ENCODE measurements at places on chromosomes 16 and 17. TPM values are rescaled to one million over a fixed set of nuclear protein-coding genes. Genes with fewer than 3 reads are reported as not detected.

PMP22 gene
- 0.93 TPM for total RNA-seq

GRCh38 chr16:60608971-60609370 is 1427.3 kb downstream of the CDH8 start:
- no peaks in the 10 kb centered on the region for H3K4me1 ChIP-seq
- H3K36me3 ChIP-seq, result no peaks in the 10 kb centered on the region
- no peak overlapping the region for H3K4me3 ChIP-seq
- no peaks in the 10 kb centered on the region for H3K27me3 ChIP-seq

C1QTNF1 gene
- total RNA-seq, result 0.67 TPM

DNA sequence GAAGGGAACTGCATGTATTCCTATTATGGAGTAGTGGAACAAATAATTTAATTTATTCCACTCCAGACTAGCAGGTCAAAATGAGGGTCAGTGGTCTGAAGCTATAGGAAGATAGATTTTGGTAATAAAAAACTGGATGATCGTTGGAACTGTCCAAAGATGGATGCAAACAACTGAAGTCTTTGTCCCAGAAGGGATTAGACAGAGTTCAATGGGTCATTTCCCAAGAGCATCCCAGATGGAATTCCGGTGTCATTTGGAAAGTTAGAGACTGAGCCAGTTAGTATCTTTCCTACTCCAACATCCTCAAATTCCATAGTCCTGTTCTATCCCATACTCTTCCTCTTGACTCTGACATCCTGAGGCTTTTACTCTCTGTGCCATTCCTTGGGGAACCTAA is 22.8 kb upstream of the TOX3 start:
- H3K4me1 ChIP-seq, result peaks cover 53% of the 10 kb centered on the region
- no peaks in the 10 kb centered on the region for H3K36me3 ChIP-seq
- H3K27me3 ChIP-seq, result no peaks in the 10 kb centered on the region
- DNase-seq, result no peak

- peaks cover 61% of the 10 kb centered on the region for H3K27me3 ChIP-seq
- H3K36me3 ChIP-seq, result no peaks in the 10 kb centered on the region
- no peak for DNase-seq
- peak overlapping the region; percentile 67 for H3K4me3 ChIP-seq
Observed at GRCh38 chr17:45893725-45894021, 681 bp upstream of the MAPT start.

DNA sequence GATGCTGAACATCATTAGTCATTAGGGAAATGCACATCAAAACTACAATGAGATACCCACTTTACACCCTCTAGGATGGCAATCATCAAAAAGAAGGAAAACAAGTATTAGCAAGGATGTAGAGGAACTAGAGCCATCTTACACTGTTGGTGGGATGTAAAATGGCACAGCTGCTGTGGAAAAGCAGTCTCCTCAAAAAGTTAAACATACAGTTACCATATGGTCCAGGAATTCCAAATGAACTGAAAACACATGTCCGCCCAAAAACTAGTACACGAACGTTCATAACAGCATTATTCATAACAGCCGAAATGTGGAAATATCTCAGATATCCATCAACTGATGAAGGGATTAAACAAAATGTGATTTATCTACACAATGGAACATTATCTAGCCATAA is 7.0 kb downstream of the FBF1 start:
- H3K36me3 ChIP-seq, result peaks cover 1% of the 10 kb centered on the region
- H3K4me1 ChIP-seq, result no peaks in the 10 kb centered on the region
- no peak overlapping the region for H3K4me3 ChIP-seq
- DNase-seq, result no peak

DNA sequence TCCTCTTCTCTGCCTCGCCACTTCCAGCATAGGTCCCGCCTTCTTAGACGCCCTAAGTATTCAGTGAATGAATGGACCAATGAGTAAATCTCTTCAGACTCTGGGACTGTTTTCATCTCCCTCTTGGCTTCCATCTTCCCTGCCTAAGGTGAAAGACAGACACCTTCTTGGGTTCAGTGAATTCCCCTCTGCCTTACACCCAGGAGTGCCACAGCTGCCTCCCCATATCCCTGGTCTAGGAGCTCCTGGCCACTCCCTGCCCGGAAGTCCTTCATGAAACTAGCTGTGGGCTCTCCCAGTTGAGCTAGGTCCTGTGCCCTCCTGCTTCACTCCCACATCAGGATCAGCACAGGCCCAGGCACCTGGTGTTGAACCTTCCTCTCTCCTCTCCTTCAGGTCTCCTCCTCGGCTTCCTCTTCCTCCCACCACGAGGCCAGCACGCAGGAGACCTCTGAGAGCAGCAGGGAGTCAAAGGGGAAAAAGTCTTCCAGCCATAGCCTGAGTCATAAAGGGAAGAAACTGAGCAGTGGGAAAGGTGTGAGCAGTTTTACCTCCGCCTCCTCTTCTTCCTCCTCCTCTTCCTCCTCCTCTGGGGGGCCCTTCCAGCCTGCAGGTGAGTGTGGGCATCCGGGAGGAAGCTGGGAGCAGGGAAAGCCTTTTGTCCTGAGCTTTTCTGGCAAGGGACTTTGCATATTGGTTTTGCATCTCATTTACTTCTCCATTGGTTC is 10.3 kb downstream of the MLLT6 start:
- peaks cover 11% of the 10 kb centered on the region for H3K4me1 ChIP-seq
- DNase-seq, result no peak
- H3K4me3 ChIP-seq, result no peak overlapping the region
- H3K27me3 ChIP-seq, result no peaks in the 10 kb centered on the region
- no peak overlapping the region for H3K27ac ChIP-seq
- peaks cover 23% of the 10 kb centered on the region for H3K36me3 ChIP-seq

GRCh38 chr17:28416703-28417311 is 10.8 kb upstream of the SLC46A1 start:
- peak overlapping the region; percentile 67 for H3K27ac ChIP-seq
- H3K4me1 ChIP-seq, result peaks cover 2% of the 10 kb centered on the region
- H3K27me3 ChIP-seq, result peaks cover 32% of the 10 kb centered on the region
- H3K4me3 ChIP-seq, result no peak overlapping the region

DNA sequence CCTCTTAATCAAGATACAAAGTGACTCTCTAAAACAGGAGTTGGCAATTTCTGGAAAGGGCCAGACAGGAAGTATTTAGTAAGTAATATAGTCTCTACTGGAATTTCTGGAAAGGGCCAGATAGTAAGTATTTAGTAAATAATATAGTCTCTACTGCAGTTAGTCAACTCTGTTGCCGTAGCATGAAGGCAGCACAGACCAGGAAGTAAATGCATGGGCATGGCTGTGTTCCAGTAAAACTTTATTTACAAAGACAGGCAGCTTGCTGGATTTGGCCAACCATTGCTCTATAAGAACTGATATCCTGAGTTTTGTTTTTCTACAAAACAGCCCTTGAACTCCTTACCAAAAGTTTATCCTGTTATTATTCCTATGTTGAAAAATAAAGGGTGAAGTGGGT is 16.9 kb downstream of the LDAF1 start:
- DNase-seq, result no peak
- no peaks in the 10 kb centered on the region for H3K27me3 ChIP-seq
- H3K4me1 ChIP-seq, result peaks cover 7% of the 10 kb centered on the region
- no peak overlapping the region for H3K4me3 ChIP-seq

AGRP gene
- not detected for total RNA-seq

GRCh38 chr16:72875291-72876031 is 172.5 kb downstream of the ZFHX3 start:
- H3K27ac ChIP-seq, result peak overlapping the region; percentile 74
- peaks cover 23% of the 10 kb centered on the region for H3K36me3 ChIP-seq
- peaks cover 25% of the 10 kb centered on the region for H3K4me1 ChIP-seq
- H3K27me3 ChIP-seq, result no peaks in the 10 kb centered on the region

GRCh38 chr17:39416141-39416540 is 14.7 kb upstream of the FBXL20 start:
- no peak overlapping the region for H3K27ac ChIP-seq
- no peak for DNase-seq
- H3K36me3 ChIP-seq, result peaks cover 23% of the 10 kb centered on the region
- H3K4me1 ChIP-seq, result no peaks in the 10 kb centered on the region
- H3K4me3 ChIP-seq, result no peak overlapping the region

LRRC46 gene
- 1.3 TPM for total RNA-seq

- H3K27me3 ChIP-seq, result peaks cover 9% of the 10 kb centered on the region
- peaks cover 3% of the 10 kb centered on the region for H3K4me1 ChIP-seq
- peaks cover 2% of the 10 kb centered on the region for H3K36me3 ChIP-seq
- DNase-seq, result no peak
- no peak overlapping the region for H3K4me3 ChIP-seq
Observed at GRCh38 chr17:35235917-35236316, 7.0 kb upstream of the SLFN5 start.

TAOK1 gene
- total RNA-seq, result 90.3 TPM

GRCh38 chr17:72684405-72685020 is 408.0 kb downstream of the SLC39A11 start:
- peak overlapping the region; percentile 90 for H3K27ac ChIP-seq
- no peaks in the 10 kb centered on the region for H3K36me3 ChIP-seq
- no peak overlapping the region for H3K4me3 ChIP-seq
- peaks cover 1% of the 10 kb centered on the region for H3K27me3 ChIP-seq

TBX4 gene
- total RNA-seq, result not detected

DNA sequence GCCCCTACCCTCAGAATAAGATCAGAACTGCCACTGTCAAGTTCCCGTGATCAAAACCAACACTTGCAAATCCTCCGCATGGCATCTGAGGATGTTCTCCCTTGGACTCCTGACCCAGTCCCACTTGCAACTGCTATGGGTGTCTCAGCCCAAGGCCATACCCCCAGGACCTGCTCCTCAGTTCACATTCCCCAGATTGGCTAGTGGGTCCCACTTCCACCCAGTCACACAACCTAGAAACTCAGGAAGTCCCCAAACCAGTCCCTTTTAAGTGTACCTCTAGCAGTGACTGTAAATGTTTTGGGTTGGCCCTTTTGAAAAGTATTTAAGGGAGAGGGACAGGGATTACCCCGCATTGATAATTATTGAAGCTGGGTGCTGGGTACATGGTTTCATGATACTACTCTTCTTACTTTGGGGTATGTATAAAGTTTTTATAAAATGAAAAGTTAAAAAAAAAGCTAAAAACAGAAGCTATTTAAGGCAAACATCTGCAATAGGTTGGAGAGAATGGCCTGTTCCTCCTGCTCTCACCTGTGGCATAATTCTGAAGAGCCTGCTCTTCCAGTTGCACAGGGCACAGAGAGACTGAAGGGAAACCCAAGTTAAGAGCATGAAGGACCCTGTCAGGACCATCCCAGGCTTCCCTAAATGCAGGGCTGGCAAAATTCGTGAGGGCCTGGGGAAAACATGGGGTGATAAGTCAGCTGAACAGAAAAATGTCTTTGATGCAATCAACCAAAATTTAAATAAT is 42.5 kb downstream of the ERN1 start:
- DNase-seq, result no peak
- no peak overlapping the region for H3K4me3 ChIP-seq
- peaks cover 4% of the 10 kb centered on the region for H3K36me3 ChIP-seq
- no peak overlapping the region for H3K27ac ChIP-seq

CD7 gene
- total RNA-seq, result 0.31 TPM

DNA sequence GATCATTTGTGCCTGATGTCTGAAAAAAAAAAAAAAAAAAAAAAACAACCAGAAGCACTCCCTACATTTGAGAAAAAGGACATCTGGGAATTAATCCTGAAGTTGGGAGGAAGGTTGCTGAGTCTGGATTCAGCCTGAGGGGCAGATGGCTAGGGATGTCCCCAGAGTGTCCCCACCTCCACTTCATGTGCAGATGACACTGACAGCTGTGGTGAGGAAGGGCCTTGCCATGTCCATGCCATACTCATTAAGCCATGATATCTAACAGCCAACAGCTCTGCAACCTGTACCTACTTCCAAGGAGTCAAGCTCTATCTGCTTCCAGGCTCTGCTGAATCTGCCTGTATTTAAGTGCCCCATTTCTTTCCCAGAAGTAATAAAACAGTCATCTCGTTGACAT is 356.0 kb downstream of the CA10 start:
- peaks cover 8% of the 10 kb centered on the region for H3K4me1 ChIP-seq
- no peak overlapping the region for H3K27ac ChIP-seq
- no peak for DNase-seq
- no peak overlapping the region for H3K4me3 ChIP-seq

CHRNE gene
- 0.31 TPM for total RNA-seq

ATMIN gene
- total RNA-seq, result 47.1 TPM

PRCD gene
- total RNA-seq, result 0.86 TPM
